ENCODE measurements at places on chromosomes 13 and 19.

DNA sequence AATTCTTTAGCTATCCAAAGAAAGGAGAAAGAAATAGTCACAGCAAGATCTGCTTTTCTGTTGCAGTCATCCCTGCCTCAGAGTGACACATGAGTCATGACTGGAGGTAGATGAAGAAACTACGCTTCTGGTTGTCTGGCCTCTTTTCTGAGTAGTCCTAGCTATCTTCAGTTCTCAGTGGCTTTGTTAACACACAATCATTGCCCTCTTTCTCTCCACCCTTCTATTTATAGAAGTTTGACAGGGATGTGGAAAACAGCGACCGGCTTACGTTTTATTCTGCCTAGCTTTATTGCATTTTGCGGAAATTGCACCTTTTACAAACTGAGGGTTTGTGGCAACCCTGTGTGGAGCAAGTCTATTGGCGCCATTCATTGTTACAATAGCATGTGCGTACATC, 26.7 kb downstream of the SPATA13 start:
- H3K27ac ChIP-seq, result no peak overlapping the region
- no peak for DNase-seq
- no peak overlapping the region for H3K4me3 ChIP-seq

GRCh38 chr19:36379510-36379819, 464 bp upstream of the ZFP14 start:
- H3K4me1 ChIP-seq, result peaks cover 19% of the 10 kb centered on the region
- DNase-seq, result no peak
- no peaks in the 10 kb centered on the region for H3K27me3 ChIP-seq
- peaks cover 25% of the 10 kb centered on the region for H3K36me3 ChIP-seq

DNA sequence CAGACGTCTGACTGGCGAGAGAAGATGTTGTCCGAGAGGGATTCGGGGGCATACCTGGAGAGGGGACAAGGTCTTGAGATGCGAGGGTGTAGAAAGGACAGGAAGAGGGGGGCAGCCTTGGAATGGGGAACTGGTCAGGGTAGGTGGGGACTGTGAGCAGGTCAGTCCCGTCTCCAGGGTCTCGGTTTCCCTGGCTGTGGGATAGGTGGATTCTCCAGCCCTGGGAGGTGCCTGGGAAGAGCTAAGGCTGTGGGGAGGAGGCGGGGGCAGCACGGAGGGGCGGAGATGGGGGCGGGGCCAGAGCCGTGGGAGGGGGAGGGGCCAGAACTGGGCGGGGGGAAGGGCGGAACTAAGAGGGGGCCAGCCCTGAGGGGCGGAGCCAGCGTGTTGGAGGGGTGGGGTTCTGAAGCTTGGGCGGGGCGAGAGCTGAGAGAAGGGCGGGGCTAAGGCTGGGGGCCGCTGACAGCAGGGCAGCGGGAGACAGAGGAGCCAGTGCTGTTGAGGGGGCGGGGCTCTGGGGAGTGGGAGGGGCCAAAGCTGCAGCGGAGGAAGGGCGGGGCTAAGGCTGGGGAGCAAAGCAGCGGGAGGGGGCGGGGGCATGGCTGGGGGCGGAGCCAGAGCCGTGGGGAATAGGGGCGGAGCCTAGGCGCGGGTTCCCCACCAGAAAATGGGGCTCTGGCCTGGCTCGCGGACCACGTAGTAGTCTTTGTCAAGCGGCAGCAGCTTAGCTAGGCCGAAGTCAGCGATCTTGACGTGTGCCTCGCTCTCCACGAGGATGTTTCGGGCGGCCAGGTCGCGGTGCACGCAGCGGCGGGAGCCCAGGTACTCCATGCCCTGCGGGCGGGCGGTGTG, 9.5 kb upstream of the INSL3 start:
- no peaks in the 10 kb centered on the region for H3K27me3 ChIP-seq
- DNase-seq, result peak; percentile 67
- peak overlapping the region; percentile 33 for H3K27ac ChIP-seq
- H3K36me3 ChIP-seq, result peaks cover 69% of the 10 kb centered on the region
- H3K4me3 ChIP-seq, result no peak overlapping the region
- peaks cover 15% of the 10 kb centered on the region for H3K4me1 ChIP-seq

GRCh38 chr19:56810260-56810659, 30.3 kb downstream of the PEG3 start:
- H3K4me3 ChIP-seq, result no peak overlapping the region
- no peak overlapping the region for H3K27ac ChIP-seq
- no peaks in the 10 kb centered on the region for H3K27me3 ChIP-seq
- H3K36me3 ChIP-seq, result no peaks in the 10 kb centered on the region

GRCh38 chr13:79919091-79919490, 421.8 kb downstream of the SPRY2 start:
- no peaks in the 10 kb centered on the region for H3K4me1 ChIP-seq
- H3K36me3 ChIP-seq, result no peaks in the 10 kb centered on the region
- H3K4me3 ChIP-seq, result no peak overlapping the region
- H3K27me3 ChIP-seq, result no peaks in the 10 kb centered on the region

- no peak overlapping the region for H3K4me3 ChIP-seq
- no peaks in the 10 kb centered on the region for H3K36me3 ChIP-seq
- H3K4me1 ChIP-seq, result no peaks in the 10 kb centered on the region
- no peaks in the 10 kb centered on the region for H3K27me3 ChIP-seq
These were observed 862.6 kb downstream of the DIAPH3 start for GRCh38 chr13:59301174-59301567.

DNA sequence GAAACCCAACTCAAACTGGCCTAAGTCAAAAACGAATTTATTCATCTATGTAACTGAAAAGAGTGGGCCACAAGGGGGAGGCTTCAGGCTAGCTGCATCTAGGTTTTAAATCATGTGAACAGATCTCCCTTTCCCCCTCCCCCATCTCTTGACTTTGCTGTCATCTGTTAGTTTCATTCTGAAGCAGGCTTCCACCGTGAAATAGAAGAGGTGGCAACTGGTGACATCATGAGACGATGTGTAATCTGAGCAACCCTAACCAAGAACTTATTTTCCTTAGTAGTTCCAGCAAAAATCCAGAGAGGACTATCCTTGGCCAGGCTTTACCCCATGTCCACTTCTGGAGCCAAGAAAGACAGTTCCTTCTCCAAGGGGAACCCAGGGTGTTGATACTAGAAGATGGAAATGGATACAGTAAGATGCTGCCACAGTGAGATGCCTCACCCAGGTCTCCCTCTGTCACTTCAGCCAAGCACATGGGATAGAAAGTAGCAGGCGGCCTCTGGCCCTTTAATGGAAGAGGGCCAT, 9.4 kb downstream of the SAMD4B start:
- H3K27me3 ChIP-seq, result no peaks in the 10 kb centered on the region
- H3K36me3 ChIP-seq, result peaks cover 52% of the 10 kb centered on the region
- peaks cover 37% of the 10 kb centered on the region for H3K4me1 ChIP-seq
- H3K4me3 ChIP-seq, result no peak overlapping the region
- peak; percentile 40 for DNase-seq

- H3K4me1 ChIP-seq, result peaks cover 60% of the 10 kb centered on the region
- H3K27ac ChIP-seq, result peak overlapping the region; percentile 82
- H3K4me3 ChIP-seq, result no peak overlapping the region
- DNase-seq, result no peak
- no peaks in the 10 kb centered on the region for H3K27me3 ChIP-seq
- H3K36me3 ChIP-seq, result peaks cover 3% of the 10 kb centered on the region
These were observed 26.5 kb downstream of the ELL start for GRCh38 chr19:18495204-18495911.

DNA sequence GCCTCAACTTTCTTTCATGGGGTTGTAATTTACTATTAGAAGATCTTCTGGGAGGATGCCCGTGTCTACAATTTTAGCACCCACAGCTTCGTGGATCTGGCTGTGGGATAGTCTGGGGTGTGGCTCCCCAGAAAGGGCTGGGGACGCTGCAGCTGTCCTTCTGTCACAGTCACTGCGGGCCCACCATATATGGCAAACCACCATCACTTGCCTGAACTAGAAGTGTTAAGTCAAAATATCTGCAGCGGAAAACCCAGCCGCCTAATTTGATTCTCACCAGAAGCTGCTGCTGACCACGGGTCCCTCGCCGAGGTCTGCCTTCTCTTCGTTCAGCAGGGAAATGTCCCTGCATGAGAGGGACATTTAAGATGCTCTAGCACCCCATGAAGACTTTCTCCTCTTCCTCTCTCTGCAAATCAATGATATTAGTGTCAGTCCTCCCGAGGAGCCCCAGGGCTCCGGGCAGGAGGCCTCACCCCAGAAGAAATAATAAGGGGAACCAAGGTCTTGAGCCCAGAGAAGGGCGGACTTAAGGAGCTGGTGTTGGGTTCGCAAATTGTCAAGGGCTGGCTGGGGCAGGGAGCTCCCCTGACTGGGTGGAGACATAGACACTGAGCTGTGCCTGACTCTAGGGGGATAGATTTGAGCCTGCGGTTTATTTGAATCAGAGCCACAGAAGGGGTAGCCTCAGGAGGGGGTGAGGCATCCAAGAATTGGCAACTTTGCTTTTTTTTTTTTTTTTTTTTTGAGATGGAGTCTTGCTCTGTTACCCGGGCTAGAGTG, 3.0 kb upstream of the MATK start:
- H3K36me3 ChIP-seq, result peaks cover 7% of the 10 kb centered on the region
- peaks cover 19% of the 10 kb centered on the region for H3K4me1 ChIP-seq
- no peak for DNase-seq

GRCh38 chr19:41114132-41114531, at the start of gene CYP2F1:
Gene CYP2F1 (plus strand): TSS chr19:41114432. CDS start chr19:41116189, 1,757 bp downstream.
- H3K4me1 ChIP-seq, result peaks cover 4% of the 10 kb centered on the region
- no peak within 1 kb of the TSS for H3K4me3 ChIP-seq
- H3K27me3 ChIP-seq, result peaks cover 53% of the 10 kb centered on the region
- H3K27ac ChIP-seq, result no peak within 1 kb of the TSS

- H3K27ac ChIP-seq, result no peak overlapping the region
- H3K27me3 ChIP-seq, result no peaks in the 10 kb centered on the region
- no peaks in the 10 kb centered on the region for H3K4me1 ChIP-seq
- H3K4me3 ChIP-seq, result no peak overlapping the region
- peaks cover 32% of the 10 kb centered on the region for H3K36me3 ChIP-seq
These were observed 9.7 kb upstream of the CERS1 start for GRCh38 chr19:18905513-18906236.
